Endothelial cell of umbilical vein (primary cell): ENCODE measurements at places on chromosomes 7 and 10.

DNA sequence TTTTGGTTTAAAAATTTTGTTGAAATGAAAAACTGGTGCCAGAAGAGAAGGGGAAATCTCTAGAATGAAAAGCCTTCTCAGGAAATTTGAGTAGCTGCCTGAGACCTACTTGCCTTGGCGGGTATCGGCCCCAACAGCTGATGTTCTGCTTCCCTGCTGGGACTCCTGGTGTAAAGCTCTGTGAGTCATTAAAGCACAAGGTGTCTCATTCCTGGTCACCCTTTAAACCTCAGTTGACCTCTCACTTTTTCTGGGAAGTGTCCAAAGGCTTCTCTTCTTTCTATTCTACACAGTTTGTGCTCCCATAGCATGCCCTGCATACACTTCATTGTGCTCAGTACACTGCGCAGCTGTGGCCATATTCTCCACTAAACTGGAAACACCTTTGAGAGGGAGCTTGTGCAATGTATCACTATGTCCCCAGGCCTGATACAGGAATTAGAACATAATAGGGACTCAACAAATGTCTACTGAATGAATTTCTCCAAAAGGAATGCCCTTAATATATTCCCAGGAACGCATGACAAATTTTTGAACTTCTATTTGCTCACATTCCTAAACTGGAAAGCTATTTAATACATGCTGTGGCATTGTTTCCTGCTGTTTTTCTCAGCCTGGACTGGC, 303.9 kb downstream of the SDHAF3 start:
- no peak for DNase-seq

GRCh38 chr10:75238182-75239095, 2.7 kb upstream of the COMTD1 start:
- no peak for DNase-seq

DNA sequence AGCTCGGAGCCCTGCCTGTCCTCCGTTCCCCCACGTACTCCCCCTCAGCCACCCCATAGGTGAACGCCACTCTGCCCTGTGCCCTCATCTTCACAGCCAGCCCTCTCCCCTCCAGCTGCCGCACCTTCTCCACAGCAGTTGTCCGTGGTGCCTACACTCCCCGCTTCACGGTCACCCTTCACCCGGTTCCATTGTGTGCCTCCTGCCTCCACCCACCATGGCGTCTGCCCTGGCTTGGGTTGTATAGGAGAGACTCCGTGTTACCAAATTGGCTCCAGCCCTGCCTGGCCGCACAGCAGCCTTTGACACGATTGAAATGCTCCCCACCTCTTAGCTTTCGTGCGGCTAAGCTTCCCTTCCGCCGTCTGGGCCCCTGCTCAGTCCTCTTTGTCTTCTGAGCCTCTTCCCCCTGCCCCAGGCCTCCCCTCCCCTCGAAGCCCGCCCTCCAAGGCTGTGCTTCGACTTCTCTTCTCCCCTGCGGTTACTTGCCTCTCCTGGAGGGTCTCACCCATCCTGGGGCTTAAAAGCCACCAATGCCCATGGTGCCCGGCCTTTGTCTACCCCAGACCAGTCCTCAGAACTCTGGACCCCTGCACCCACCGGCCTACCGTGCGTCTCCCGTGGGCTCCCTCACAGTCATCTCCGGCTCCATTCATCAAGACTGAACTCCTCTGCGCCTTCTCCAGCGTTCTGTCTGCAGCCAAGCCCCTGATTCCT, 18.5 kb upstream of the NODAL start:
- no peak for DNase-seq

DNA sequence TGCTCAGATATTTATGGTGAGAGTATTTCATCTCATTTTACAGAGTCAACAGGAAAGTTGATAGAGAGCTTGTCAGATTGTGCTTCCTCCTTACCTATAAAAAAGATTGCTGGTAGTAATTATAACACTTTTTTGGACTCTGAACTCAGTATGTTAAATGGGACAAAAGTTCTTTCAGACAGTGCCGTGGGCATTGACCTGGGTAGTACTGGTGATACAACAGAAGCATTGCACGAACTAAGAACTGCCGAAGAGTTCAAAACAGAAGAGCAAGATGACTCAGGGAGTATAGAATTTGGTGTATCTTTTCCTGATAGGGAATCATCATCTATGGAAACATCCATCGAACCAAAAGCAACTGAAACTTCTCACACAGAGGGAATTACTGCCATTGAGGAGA, 58.6 kb downstream of the LOXL4 start:
- no peak for DNase-seq

DNA sequence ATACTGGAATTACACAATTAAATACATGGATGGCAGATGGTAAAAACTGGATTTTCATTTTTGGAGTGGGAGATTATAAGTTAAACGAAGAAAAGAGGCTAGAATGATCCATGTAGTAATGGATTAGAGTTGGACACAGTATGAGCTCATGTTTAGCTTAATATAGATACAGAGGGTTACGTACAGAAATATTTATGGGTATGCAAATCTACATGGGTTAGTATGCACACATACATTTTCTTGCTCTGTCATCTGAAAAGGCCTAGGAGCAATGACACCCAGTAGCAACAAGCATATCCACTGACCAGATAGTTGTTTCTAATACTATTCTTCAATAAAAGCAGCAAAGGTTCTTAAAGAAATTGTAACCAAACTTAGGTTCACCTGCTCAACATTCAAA, 366.4 kb downstream of the SEMA3D start:
- DNase-seq, result no peak

DNA sequence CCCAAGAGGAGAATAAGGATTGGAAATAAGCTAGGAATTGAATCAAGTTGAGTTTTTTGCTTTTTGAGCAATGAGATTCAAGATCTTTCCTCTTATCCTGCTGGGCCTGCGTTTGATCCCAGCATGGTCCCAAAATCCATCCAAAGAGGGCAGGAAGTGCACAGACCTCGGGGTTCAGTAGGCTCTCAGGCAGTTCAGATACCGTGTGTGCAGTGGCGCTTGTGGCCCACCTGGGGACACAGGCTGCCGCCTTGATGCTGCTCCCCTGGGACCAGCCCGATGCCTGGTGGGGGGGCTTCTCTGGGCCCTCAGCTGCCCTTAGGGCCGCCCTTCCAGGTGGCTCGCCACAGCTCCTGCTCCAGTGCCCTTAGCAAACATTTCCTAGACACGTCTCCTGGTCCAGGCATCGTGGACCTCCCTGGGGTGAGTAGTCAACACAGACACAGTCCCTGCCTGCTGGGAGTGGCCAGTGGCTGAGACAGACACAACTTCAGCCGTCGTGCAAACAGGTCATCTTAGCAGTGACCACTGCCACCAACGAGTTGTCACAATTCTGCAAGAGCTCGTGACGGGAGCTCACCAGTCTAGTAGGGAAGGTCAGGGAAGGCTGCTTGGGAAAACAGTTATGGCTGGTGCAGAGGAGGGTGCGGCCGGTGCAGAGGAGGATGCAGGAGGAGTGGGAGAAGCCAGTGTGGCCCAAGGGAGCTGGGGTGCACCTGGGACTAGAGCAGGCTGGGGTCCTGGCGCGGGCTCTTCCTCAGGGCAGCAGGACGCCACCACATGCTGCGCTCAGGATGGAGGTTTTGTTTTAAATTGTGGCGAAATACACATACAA, 21.7 kb upstream of the JAKMIP3 start:
- no peak for DNase-seq

- DNase-seq, result no peak
These were observed 52.2 kb downstream of the ZNF467 start for GRCh38 chr7:149721084-149721601.

DNA sequence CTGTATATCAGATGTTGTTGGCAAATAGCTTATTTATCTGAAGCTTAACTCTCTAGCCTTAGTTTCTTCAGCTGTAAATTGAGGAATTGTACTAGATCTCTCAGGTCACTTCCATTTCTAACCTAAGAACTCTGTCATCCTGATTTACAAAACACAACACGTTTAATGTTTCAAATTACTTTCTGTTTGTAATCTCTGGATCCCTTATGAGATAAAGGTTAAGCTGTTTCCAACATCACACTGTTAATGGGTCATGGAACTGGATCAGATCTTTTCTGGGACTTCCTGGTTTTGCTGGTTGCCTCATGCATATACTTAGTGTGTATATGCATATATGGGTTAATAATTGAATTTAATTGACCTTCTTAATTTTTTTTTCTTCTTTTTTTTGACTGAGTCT, 9.9 kb downstream of the SAMD8 start:
- DNase-seq, result no peak

- DNase-seq, result peak; percentile 40
These were observed 7.6 kb downstream of the SERPINE1 start for GRCh38 chr7:101134399-101134980.

DNA sequence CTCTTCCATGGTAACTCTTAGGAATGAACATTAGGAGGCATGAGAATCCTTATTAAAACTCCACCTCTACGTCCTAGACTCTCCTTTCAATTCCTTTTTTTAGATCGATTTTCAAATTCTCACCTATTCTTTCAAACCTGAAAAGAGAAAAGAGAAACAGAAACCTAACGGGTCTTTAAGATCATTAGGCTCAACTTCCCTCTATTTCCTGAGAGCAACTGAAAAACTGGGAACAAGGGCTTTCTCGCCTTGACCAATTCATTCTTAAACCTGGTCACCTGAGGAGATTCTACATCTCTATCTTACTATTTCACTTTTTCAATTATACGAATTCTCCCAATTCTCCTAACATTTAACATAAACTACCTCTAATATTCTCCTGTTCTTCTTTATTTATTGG, 2.8 kb downstream of the TFEC start:
- no peak for DNase-seq

DNA sequence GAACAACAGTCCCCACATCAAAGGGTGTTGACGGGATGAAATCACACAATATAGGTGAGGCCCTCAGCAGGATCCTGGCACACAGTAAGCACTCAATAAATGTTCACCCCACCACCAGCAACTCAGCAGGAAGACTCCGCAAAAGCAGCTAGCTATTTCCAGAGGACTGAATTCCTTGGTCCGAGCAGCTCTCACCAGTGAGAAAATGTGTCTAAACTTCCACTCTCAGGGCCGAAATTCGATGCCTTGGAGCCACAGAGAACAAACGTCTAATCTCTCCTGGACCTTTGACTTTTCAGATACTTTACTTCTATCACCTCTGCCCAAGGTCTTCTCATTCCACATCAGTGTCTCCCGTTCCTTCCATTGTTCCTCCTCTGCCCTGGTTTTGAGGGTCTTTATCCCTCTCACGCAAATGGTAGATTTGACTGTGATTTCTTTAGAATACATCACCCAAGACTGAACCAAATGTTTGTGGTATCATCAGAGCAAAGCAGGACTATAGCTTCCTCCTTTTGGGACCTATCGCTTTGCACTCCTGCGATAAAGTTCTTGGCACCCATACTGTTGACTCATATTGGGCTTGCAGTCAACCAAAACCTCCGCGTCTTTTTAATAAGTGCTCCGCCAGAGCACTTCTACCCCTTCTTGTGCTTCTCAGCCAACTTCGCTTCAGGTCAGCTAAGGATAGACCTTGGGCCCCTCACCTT, 903 bp upstream of the NT5C2 start:
- DNase-seq, result no peak

GRCh38 chr7:42235741-42236161, 1.3 kb downstream of the GLI3 start:
- DNase-seq, result no peak

GRCh38 chr7:124893140-124893827, 36.3 kb downstream of the POT1 start:
- DNase-seq, result no peak

GRCh38 chr7:110071192-110071591, 1019.7 kb upstream of the LRRN3 start:
- DNase-seq, result no peak

DNA sequence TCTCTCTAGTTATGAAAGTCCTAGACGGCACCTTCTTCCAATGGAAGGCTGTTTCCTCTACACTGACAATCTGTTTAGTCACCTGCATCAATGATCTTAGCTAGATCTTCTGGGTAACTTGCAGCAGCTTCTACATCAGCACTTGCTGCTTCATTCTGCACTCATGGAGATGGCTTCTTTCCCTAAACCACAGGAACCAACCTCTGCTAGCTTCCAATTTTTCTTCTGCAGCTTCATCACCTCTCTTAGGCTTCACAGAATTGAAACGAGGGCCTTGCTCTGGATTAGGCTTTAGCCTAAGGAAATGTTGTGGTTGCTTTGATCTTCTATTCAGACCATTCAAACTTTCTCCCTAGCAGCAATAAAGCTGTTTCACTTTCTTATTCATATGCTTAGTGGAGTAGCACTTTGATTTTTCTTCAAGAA, 24.6 kb downstream of the NAMPT start:
- no peak for DNase-seq

DNA sequence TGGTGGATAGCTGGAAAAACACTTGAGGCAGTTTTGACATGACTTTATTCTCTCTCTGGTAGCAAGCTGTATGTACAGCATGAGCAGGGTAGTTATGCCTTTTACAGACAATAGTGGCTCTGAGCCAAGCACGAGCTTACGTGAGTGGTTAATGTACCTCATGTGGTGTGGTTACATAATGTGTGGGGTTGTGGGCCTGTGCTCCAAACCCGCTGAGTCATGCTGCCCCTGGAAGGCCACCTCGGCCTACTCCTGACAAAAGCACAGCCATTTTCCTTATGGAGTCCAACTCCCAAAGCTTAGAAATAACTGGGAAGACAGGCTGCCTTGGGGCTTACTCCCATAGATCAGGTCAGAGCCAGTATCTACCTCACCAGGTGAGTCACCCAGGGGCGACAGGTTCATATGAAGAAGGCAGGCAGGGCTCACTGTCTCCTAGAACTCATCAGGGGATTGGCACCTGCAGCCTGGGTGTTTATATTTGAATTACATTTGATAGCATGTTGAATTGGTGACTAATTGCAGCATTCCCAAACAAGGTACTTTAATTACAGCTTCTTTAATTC, 404.5 kb downstream of the ADRA2A start:
- no peak for DNase-seq

- peak; percentile 54 for DNase-seq
These were observed 262.8 kb upstream of the AOAH start for GRCh38 chr7:36986948-36987724.

GRCh38 chr10:73979809-73980433, 18.0 kb upstream of the VCL start:
- no peak for DNase-seq

DNA sequence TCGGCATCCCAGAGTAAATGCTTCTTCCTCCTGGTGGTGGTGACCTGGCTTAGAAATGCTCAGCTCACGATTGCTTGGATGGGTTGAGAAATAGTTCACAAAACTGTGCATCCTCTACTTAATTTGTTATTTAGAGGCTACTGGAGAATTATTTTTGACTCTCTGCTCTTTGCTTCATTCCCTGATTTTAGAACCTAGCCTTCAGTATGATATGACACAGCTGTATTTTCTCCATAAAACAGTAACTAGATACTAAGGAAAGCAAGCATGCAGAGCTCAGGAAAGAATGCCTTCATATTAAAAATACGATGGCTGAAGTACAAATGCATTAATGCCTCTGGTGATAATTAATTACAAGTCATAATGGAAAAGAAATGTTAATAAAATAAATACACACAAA, 602.0 kb upstream of the COBL start:
- no peak for DNase-seq

DNA sequence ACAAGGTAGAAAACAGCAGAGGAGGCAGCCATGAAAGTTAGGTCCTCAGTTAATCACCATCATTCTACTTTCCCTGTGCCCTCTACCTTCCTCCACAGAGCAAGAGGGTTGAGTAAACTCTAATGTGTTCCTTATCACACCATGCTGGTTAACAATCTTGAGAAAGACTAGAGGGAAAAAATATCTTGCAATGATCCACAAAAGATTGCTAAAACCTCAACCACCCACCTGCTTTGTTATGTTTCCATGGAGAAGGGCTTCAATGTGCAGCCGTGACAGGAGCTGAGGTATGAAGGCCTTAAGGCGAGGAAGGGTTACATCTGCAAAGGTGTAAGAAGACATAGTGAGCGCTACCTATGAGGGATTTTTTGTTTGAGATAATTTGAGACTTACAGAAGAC, 103.9 kb downstream of the IDE start:
- DNase-seq, result no peak

- DNase-seq, result no peak
These were observed 24.7 kb downstream of the CREB3L2 start for GRCh38 chr7:137977173-137977572.
